ENCODE measurements at places on chromosomes 4 and X. TPM values are rescaled to one million over a fixed set of nuclear protein-coding genes. Genes with fewer than 3 reads are reported as not detected.

DNA sequence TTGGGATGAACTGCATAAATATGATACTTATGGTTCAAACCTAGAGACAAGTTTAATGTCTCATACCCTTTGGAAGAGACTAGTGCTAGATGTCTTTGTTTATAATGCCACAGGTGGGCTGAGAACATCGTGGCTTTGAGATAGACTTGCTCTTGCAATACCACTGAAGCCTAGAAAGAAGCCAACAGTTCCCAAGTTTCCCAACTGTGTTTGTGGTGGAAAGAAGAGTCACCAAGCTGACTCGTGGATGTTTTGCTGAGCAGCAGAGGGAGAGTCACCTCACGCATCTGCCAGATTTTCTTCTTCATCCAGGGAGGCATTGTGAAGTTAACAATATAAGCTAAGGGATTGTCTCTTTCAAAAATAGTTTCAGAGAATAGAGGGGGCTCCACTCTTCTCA is 1076.2 kb downstream of the C4orf33 start:
- H3K4me1 ChIP-seq, result no peaks in the 10 kb centered on the region
- no peaks in the 10 kb centered on the region for H3K36me3 ChIP-seq
- DNase-seq, result no peak
- no peak overlapping the region for H3K4me3 ChIP-seq
- no peaks in the 10 kb centered on the region for H3K27me3 ChIP-seq
- H3K27ac ChIP-seq, result no peak overlapping the region

GRCh38 chrX:153874085-153874365 is 11.9 kb downstream of the L1CAM start:
- no peaks in the 10 kb centered on the region for H3K4me1 ChIP-seq
- no peak overlapping the region for H3K27ac ChIP-seq
- no peaks in the 10 kb centered on the region for H3K36me3 ChIP-seq
- no peak for DNase-seq

The SHROOM3 gene
- 14.9 TPM for total RNA-seq

DNA sequence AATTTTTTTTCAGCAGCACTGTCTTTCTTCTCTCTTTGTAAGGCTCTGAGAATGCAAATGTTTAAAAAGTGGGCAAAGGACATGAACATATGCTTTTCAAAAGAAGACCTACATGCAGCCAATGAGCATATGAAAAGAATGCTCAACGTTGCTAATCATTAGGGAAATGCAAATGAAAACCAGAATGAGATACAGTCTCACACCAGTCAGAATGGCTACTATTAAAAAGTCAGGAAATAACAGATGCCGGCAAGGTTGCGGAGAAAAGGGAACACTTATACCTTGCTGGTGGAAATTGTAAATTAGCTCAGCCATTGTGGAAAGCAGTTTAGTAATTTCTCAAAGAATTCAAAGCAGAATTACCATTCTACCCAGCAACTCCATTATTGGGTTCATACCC is 51.6 kb downstream of the BMP15 start:
- H3K4me1 ChIP-seq, result no peaks in the 10 kb centered on the region
- H3K36me3 ChIP-seq, result no peaks in the 10 kb centered on the region
- H3K27ac ChIP-seq, result no peak overlapping the region
- no peak overlapping the region for H3K4me3 ChIP-seq
- no peak for DNase-seq

- H3K4me1 ChIP-seq, result no peaks in the 10 kb centered on the region
- no peaks in the 10 kb centered on the region for H3K36me3 ChIP-seq
- H3K4me3 ChIP-seq, result no peak overlapping the region
- DNase-seq, result no peak
Observed at GRCh38 chr4:150906987-150907633, 108.0 kb downstream of the LRBA start.

The TMLHE gene
- 10.2 TPM for total RNA-seq

- H3K27me3 ChIP-seq, result peaks cover 12% of the 10 kb centered on the region
- DNase-seq, result no peak
- no peaks in the 10 kb centered on the region for H3K4me1 ChIP-seq
- H3K27ac ChIP-seq, result no peak overlapping the region
- H3K4me3 ChIP-seq, result no peak overlapping the region
- no peaks in the 10 kb centered on the region for H3K36me3 ChIP-seq
Observed at GRCh38 chrX:21657318-21658151, 595 bp downstream of the KLHL34 start.

The SPANXD gene
- total RNA-seq, result not detected

GRCh38 chrX:115260330-115260729 is 26.4 kb upstream of the LRCH2 start:
- no peaks in the 10 kb centered on the region for H3K4me1 ChIP-seq
- no peak overlapping the region for H3K27ac ChIP-seq
- no peak overlapping the region for H3K4me3 ChIP-seq
- H3K36me3 ChIP-seq, result no peaks in the 10 kb centered on the region
- DNase-seq, result no peak

GRCh38 chrX:71604141-71604540 is 14.2 kb downstream of the CXCR3 start:
- H3K4me1 ChIP-seq, result peaks cover 27% of the 10 kb centered on the region
- no peaks in the 10 kb centered on the region for H3K27me3 ChIP-seq
- H3K4me3 ChIP-seq, result no peak overlapping the region
- H3K27ac ChIP-seq, result peak overlapping the region; percentile 39
- peaks cover 9% of the 10 kb centered on the region for H3K36me3 ChIP-seq
- no peak for DNase-seq

- H3K27ac ChIP-seq, result no peak overlapping the region
- peaks cover 22% of the 10 kb centered on the region for H3K4me1 ChIP-seq
- H3K4me3 ChIP-seq, result no peak overlapping the region
- DNase-seq, result peak; percentile 31
- no peaks in the 10 kb centered on the region for H3K36me3 ChIP-seq
Observed at GRCh38 chr4:139814323-139815015, 148.8 kb downstream of the MGST2 start.

GRCh38 chrX:22699581-22700091 is 300.1 kb upstream of the DDX53 start:
- no peaks in the 10 kb centered on the region for H3K27me3 ChIP-seq
- peaks cover 7% of the 10 kb centered on the region for H3K4me1 ChIP-seq
- no peaks in the 10 kb centered on the region for H3K36me3 ChIP-seq
- no peak overlapping the region for H3K4me3 ChIP-seq

The C4orf50 gene
- total RNA-seq, result not detected

- H3K4me3 ChIP-seq, result no peak overlapping the region
- DNase-seq, result no peak
- H3K36me3 ChIP-seq, result no peaks in the 10 kb centered on the region
- no peak overlapping the region for H3K27ac ChIP-seq
- H3K27me3 ChIP-seq, result no peaks in the 10 kb centered on the region
- H3K4me1 ChIP-seq, result no peaks in the 10 kb centered on the region
Observed at GRCh38 chr4:62250100-62250499, 1050.0 kb downstream of the ADGRL3 start.

DNA sequence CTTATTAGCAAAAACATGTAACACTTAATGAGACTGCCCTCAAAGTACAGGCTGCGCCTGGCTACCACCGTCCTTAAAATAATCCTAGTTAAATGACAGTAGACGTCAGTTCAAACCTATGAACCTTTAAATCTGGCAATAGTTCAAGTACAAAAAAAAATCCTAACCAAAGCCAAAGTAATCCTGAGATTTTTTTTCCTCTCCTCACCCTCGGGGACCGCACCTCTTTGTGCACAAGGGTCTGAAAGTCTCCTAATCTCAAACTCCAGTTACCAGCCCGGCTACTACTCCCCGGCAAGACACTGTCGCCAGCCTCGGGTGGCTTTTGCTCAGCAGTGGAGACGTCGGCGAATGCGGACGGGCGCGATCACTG is 439 bp downstream of the SEC31A start:
- H3K36me3 ChIP-seq, result peaks cover 15% of the 10 kb centered on the region
- no peak for DNase-seq
- H3K27ac ChIP-seq, result peak overlapping the region; percentile 89
- H3K27me3 ChIP-seq, result no peaks in the 10 kb centered on the region
- peak overlapping the region; percentile 68 for H3K4me3 ChIP-seq

The NDST3 gene
- not detected for total RNA-seq

DNA sequence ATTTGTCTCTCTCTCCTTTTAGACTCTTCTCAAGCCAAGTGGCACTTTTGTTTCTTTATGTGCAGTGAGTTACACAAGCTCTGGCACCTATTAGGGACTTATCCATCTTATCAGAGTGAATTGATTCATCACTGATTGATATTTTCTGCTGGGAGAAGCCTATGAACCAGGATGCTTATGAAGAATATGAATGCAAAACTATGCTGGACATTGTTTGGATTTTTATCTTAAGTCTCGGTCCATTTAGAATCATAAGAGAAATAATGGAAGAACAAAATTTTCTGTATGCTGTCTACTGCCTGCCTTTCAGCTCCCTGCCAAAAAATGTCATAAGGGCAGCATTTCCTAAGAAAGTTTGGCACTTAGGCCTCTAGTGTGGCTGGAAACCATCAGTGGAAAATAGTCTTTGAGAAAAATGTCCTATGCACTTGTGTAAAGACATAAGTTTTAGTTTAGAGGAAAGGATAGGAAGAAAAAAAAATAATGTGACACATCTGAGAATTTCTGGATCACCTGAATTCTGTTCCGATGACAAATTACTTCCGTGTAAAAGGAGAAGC is 365.7 kb upstream of the MAD2L1 start:
- no peaks in the 10 kb centered on the region for H3K36me3 ChIP-seq
- H3K27ac ChIP-seq, result no peak overlapping the region
- H3K4me1 ChIP-seq, result no peaks in the 10 kb centered on the region
- H3K4me3 ChIP-seq, result no peak overlapping the region
- DNase-seq, result no peak
- H3K27me3 ChIP-seq, result no peaks in the 10 kb centered on the region

- H3K36me3 ChIP-seq, result no peaks in the 10 kb centered on the region
- no peak for DNase-seq
- H3K27me3 ChIP-seq, result no peaks in the 10 kb centered on the region
- no peaks in the 10 kb centered on the region for H3K4me1 ChIP-seq
- no peak overlapping the region for H3K4me3 ChIP-seq
- H3K27ac ChIP-seq, result no peak overlapping the region
Observed at GRCh38 chrX:42695800-42696358, 82.1 kb downstream of the PPP1R2C start.

The AVPR2 gene
- not detected for total RNA-seq

DNA sequence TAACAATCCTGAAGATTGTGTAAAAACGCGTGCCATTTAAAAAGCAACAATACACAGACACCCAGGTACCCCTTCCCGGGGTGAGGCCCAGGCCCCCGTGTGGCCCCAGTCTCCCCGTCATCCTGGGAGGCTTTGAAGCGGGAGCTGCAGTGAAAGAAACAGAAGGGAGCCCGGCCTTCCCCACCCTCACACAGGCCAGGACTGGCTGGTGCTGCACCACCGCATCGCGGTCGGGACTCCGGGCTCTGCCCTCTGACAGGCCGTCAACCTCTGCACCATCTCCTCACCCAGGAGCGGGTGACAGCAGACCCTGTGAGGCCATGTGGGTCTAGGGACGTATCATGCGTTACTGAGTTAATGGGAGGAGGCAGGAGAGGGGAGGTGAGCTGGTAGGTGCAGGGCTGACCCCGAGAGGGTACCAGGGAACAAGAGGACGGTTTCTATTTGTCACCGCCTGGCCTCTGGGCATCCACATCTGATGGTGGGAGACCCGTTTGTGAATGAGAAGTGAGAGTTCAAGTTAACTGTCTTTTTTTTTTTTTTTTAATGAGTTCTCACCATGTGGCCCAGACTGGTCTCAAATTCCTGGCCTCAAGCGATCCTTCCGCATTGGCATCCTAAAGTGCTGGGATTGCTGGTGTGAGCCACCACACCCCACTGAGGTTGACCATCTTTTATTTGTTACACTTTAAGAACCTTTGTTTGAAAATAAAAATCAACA is 27.3 kb downstream of the PIGG start:
- no peak for DNase-seq
- no peak overlapping the region for H3K27ac ChIP-seq
- H3K4me3 ChIP-seq, result no peak overlapping the region

DNA sequence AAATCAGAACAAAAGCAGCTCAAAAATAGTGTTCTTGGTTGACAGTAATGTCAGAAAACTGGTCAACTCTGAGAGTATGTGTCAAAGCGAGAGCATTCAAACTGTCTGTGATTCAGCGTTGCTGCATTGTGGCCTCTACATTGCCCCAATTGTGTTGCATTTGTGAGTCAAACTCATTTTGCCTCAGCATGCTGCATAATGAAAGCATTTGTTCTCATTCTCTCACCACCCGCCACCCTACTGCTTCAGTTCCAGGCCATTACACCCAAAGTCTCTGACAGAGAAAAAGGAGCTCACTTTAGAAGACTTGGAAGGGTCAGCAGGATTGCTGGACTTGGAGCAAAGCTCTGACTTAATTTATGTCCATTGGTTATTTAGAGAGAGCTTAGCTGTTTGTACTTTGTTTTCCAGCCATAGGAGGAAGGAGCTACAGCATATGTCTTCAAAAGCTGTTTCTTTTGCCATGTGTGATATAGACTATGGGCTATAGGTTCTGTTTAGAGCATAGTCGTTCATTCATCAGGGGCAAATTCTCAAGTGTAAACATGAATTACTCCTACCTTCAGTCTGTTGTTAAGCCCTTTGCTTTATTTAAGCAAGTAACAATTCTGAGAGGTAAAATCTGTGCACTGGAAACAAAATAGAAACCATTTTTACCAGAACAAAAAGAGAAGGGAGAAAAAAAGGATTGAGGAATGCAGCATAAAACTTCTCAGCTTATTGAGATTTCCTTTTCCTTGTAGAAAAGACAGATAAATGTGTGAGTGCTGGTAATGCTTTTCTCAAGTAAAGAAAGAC is 153.4 kb upstream of the ANK2 start:
- no peaks in the 10 kb centered on the region for H3K4me1 ChIP-seq
- H3K4me3 ChIP-seq, result no peak overlapping the region
- DNase-seq, result no peak
- no peaks in the 10 kb centered on the region for H3K36me3 ChIP-seq
- H3K27ac ChIP-seq, result no peak overlapping the region

GRCh38 chrX:29453333-29453732 is 762.0 kb upstream of the MAGEB2 start:
- no peaks in the 10 kb centered on the region for H3K36me3 ChIP-seq
- H3K4me3 ChIP-seq, result no peak overlapping the region
- peaks cover 7% of the 10 kb centered on the region for H3K4me1 ChIP-seq
- no peak for DNase-seq

DNA sequence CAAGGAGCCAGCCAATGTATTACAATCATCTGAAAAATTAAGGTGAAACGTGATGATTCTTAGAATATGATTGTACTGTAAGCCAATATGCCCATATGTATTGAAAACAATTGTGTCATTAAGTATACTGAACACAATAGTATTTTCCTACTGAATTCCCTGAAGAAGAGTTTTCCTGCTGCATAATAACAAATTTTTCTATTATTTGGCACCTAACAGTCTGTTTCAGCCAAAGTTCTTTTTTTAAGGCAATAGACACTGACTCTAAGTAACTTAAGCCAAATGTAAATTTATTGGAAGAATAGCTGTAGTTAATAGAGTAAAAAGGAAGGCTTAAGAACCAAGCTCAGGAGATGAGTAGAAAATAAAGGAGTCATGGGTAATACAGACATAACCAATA is 220.6 kb downstream of the PPP4R3C start:
- H3K27me3 ChIP-seq, result no peaks in the 10 kb centered on the region
- H3K27ac ChIP-seq, result no peak overlapping the region
- H3K4me3 ChIP-seq, result no peak overlapping the region
- H3K4me1 ChIP-seq, result no peaks in the 10 kb centered on the region
- H3K36me3 ChIP-seq, result no peaks in the 10 kb centered on the region
- DNase-seq, result no peak

The SPATA4 gene
- not detected for total RNA-seq
